ENCODE measurements at places on chromosomes 11 and 22. TPM values are rescaled to one million over a fixed set of nuclear protein-coding genes. Genes with fewer than 3 reads are reported as not detected.

- no peaks in the 10 kb centered on the region for H3K27me3 ChIP-seq
- H3K4me1 ChIP-seq, result no peaks in the 10 kb centered on the region
- H3K4me3 ChIP-seq, result peak overlapping the region; percentile 41
- no peaks in the 10 kb centered on the region for H3K36me3 ChIP-seq
Observed at GRCh38 chr11:89490602-89490980, 584 bp downstream of the NOX4 start.

DNA sequence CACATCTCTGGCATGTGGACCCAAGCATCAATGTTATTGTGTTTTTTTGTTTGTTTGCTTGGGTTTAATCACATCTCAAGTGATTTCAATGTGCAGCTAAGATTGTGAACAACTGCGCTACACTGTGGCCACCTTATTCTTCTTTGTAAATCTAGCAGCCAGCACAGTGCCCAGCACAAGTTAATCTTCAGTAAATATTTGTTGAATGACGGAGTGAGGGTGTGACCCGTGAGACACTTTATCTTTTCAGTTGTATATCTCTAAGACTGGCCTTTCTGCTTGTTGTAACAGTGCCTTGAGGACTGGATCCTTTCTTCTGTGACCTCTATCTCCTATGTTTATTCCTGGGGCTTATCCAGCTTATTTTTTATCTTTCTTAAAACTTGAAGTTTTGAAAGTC lies 21.4 kb upstream of the AMOTL1 start:
- H3K4me3 ChIP-seq, result no peak overlapping the region
- no peaks in the 10 kb centered on the region for H3K27me3 ChIP-seq
- H3K4me1 ChIP-seq, result no peaks in the 10 kb centered on the region
- H3K36me3 ChIP-seq, result no peaks in the 10 kb centered on the region
- H3K27ac ChIP-seq, result no peak overlapping the region
- no peak for DNase-seq

- no peaks in the 10 kb centered on the region for H3K36me3 ChIP-seq
- H3K27me3 ChIP-seq, result no peaks in the 10 kb centered on the region
- no peak overlapping the region for H3K4me3 ChIP-seq
Observed at GRCh38 chr22:33459137-33459536, 401.0 kb upstream of the SYN3 start.

GRCh38 chr11:63958008-63958407 lies 16.4 kb upstream of the COX8A start:
- peaks cover 4% of the 10 kb centered on the region for H3K27me3 ChIP-seq
- H3K27ac ChIP-seq, result no peak overlapping the region
- H3K4me3 ChIP-seq, result no peak overlapping the region
- H3K4me1 ChIP-seq, result peaks cover 3% of the 10 kb centered on the region
- H3K36me3 ChIP-seq, result no peaks in the 10 kb centered on the region
- DNase-seq, result no peak

DNA sequence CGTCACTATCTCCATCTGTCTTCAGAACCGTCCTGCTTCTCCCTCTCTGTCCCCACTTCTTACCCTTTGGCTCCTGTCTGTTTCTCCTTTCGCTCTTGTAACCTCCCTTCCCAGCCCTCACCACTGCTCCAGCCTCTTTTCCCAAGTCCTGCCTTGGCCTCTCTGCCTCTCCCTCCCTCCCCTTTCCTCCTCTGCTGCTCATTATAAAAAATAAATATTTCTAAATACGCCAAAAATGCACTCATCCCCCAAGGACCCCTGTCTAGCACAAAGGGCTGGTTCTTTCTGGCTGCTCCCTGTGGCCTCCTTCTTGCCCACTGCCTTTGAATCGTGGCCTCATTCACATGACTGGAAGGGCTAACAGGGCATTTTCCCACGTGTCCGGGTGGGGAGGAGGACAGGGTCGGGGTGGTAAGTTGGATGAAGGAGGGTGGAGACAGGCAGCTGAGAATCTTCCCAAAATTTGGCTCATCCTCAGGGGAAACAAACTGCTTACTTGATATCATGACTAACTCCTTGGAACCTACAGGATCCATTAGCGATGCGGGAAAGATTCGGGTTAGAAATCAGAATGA lies 26.4 kb upstream of the OAF start:
- peak overlapping the region; percentile 89 for H3K27ac ChIP-seq
- H3K36me3 ChIP-seq, result no peaks in the 10 kb centered on the region
- peaks cover 84% of the 10 kb centered on the region for H3K4me1 ChIP-seq
- H3K27me3 ChIP-seq, result no peaks in the 10 kb centered on the region
- peak; percentile 55 for DNase-seq

DNA sequence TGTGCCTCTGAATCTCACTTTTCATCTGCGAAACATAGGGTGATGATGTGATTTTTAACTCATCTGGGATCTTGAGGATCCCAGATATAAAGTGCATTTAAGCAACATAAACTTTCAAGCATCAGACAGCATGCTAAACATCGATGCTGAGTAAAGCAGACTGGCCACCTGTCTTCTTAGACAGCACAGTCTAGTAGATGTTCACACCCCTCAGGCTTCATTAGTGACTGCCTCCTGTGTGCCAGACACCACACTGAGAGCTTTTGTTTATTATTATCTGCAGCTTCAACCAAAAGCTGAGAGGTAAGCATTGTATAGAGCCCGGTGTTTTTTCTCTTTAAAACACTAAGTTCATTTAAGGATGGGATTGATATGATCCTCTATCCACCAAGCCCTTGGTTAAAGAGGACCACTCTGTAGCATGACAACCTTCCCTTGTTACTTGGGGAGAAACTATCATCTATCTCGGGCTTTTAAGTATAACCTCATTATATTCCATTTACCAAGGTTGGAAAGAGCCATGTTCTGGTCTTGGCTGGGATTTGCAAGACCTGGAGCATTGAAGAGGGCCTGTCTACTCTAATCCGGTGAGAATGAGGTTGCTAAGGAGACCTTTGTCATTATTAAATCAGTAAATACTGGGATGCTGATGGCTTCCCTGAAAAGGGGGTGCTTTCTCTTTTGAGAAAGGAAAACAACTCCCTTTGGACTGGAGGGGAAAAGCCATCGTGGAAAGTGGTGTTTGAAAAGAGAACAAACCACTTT lies 114.2 kb upstream of the SEZ6L start:
- DNase-seq, result no peak
- H3K36me3 ChIP-seq, result no peaks in the 10 kb centered on the region
- no peaks in the 10 kb centered on the region for H3K27me3 ChIP-seq
- H3K4me3 ChIP-seq, result no peak overlapping the region
- no peaks in the 10 kb centered on the region for H3K4me1 ChIP-seq
- no peak overlapping the region for H3K27ac ChIP-seq

CYB5R2 gene
- 50.8 TPM for total RNA-seq

NUP98 gene
- total RNA-seq, result 80.0 TPM

SLC35F2 gene
- total RNA-seq, result 3.7 TPM

KDM4D gene
- 4.8 TPM for total RNA-seq
